ENCODE measurements at places on chromosomes 6 and 20. TPM values are rescaled to one million over a fixed set of nuclear protein-coding genes. Genes with fewer than 3 reads are reported as not detected.

The FAM209B gene
- total RNA-seq = 89.4 TPM

DNA sequence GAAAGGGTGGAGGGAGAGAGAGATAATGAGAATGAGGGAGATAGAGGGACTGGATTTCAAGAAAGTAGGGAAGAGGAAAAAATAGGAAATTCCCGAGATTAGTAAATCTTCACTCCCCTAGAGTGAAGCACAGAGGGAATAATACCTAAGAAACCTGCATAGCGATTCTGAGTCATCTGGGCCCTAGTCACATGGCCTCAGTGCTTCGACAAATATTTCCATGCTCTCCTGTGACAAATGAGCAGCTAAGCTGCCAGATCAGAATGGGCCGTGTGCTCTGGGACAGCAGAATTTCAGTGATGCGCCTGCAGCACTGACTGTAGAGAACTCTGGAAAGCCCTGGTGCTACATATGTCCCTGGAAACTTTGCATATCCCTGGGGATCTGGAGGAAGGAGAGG is 48.6 kb upstream of the GRIK2 start:
- DNase-seq = no peak

GRCh38 chr6:143160439-143161220 is 99.9 kb downstream of the AIG1 start:
- DNase-seq = no peak

- DNase-seq = no peak
These were observed 147.9 kb upstream of the SHLD1 start for GRCh38 chr20:5602346-5602745.

GRCh38 chr6:139973669-139974344 is 599.4 kb upstream of the CITED2 start:
- no peak for DNase-seq

DNA sequence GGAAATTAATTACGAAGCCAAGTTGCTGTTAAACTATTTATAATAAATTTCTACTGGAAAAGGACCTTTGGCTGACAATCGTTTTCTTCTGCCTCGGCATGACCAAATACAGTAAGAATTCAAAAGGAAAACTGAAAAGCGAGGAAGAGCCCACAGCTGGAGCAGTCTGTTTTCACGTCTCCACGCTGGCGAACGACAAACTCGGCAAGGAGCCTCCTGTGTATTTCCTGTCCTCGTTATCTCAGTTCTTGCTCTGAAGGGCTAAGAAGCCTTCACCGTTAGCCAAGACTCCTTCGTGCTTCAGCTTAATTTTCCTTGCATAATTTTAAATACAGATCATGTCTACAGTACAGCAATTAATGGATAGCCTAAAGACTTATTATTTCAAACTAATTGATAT is 214.3 kb upstream of the PLCB4 start:
- DNase-seq = peak; percentile 85

The TOX2 gene
- 48.1 TPM for total RNA-seq

DNA sequence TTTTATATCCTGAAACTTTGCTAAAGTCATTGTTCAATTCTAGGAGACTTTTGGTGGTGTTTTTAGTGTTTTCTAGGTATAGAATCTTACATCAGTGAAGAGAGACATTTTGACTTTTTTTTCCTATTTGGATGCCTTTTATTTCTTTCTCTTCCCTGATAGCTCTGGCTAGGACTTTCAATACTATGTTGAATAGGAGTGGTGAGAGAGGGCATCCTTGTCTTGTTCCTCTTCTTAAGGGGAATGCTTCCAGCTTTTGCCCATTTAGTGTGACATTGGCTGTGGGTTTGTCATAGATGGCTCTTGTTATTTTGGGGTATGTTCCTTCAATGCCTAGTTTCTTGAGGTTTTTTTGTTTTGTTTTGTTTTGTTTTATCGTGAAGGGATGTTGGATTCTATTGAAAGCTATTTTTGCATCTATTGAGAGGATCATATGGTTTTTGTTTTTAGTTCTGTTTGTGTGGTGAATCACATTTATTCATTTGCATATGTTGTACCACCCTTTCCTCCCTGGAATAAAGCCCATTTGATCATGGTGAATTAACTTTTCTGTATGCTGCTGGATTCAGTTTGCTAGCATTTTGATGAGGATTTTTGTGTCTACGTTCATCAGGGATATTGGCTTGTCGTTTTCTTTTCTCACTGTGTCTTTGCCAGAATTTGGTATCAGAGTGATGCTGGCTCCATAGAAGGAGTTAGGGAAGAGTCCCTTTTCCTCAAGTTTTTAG is 540.1 kb upstream of the FLRT3 start:
- no peak for DNase-seq

The ZBTB46 gene
- total RNA-seq = 15.4 TPM

DNA sequence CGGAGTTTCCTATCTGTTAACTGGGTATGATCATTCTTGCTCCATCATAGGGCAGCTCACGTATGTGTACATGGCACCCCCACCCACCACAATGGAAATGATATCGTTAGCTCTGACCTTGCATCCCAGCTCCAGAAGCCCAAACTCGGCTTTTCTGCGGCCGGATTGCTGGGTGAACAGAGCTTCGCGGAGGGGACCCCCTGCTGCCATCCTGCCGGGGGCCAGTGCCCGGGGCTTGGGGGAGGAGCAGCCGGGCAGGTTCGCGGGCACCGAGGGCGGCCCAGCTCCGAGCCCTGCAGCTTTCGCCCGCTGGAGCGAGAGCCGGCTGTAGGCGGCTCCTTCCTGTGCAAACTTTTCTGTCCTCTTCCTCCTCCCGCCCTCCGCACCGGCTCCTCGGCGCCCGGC is 24.9 kb upstream of the FUCA2 start:
- DNase-seq = peak; percentile 34

All from testis (tissue), 5 donors.